ENCODE measurements at places on chromosomes 1 and 21. TPM values are rescaled to one million over a fixed set of nuclear protein-coding genes. Genes with fewer than 3 reads are reported as not detected.

LYPD8 gene
- polyA plus RNA-seq = not detected

RNU1-1 gene
- polyA plus RNA-seq = not detected

CDA gene
- polyA plus RNA-seq = 7.0 TPM

NECTIN4 gene
- polyA plus RNA-seq = not detected

HCN3 gene
- polyA plus RNA-seq = 1.8 TPM

AVPR1B gene
- polyA plus RNA-seq = not detected

BARHL2 gene
- not detected for polyA plus RNA-seq

KRTAP19-1 gene
- not detected for polyA plus RNA-seq

OR2M3 gene
- not detected for polyA plus RNA-seq

INAVA gene
- 0.01 TPM for polyA plus RNA-seq

TINAGL1 gene
- 39.0 TPM for polyA plus RNA-seq

TMEM69 gene
- 62.6 TPM for polyA plus RNA-seq

LHX4 gene
- 0.06 TPM for polyA plus RNA-seq

MTARC2 gene
- polyA plus RNA-seq = 5.7 TPM

C1QC gene
- not detected for polyA plus RNA-seq

ATP1A4 gene
- not detected for polyA plus RNA-seq

IGSF5 gene
- not detected for polyA plus RNA-seq

CD1B gene
- polyA plus RNA-seq = not detected

AMIGO1 gene
- polyA plus RNA-seq = 3.4 TPM

LCE3B gene
- not detected for polyA plus RNA-seq

CLCA4 gene
- not detected for polyA plus RNA-seq

LMNA gene
- 537 TPM for polyA plus RNA-seq

LCE3E gene
- not detected for polyA plus RNA-seq

SLAMF1 gene
- not detected for polyA plus RNA-seq

PGM1 gene
- 29.6 TPM for polyA plus RNA-seq

CNR2 gene
- not detected for polyA plus RNA-seq

AMY1C gene
- polyA plus RNA-seq = not detected

LRRC8D gene
- 54.4 TPM for polyA plus RNA-seq

TMEM222 gene
- 76.2 TPM for polyA plus RNA-seq

PCNT gene
- polyA plus RNA-seq = 8.2 TPM

AMY1B gene
- not detected for polyA plus RNA-seq

CFAP107 gene
- 0.23 TPM for polyA plus RNA-seq

CA14 gene
- not detected for polyA plus RNA-seq

NBPF4 gene
- not detected for polyA plus RNA-seq

SDE2 gene
- 12.5 TPM for polyA plus RNA-seq

TRAF5 gene
- polyA plus RNA-seq = 31.6 TPM

BMP8B gene
- 0.01 TPM for polyA plus RNA-seq

IRF6 gene
- polyA plus RNA-seq = 0.94 TPM

IGSF21 gene
- polyA plus RNA-seq = not detected

PROX1 gene
- polyA plus RNA-seq = 0.02 TPM

Measured in BJ (cell line).